ENCODE measurements at places on chromosomes 4 and X. TPM values are rescaled to one million over a fixed set of nuclear protein-coding genes. Genes with fewer than 3 reads are reported as not detected.

The FDCSP gene
- not detected for total RNA-seq

The FRAS1 gene
- 11.3 TPM for total RNA-seq

The TCEAL7 gene
- 88.5 TPM for total RNA-seq

The ANK2 gene
- total RNA-seq = 574 TPM

The TIMM17B gene
- 17.9 TPM for total RNA-seq

The MTM1 gene
- 8.1 TPM for total RNA-seq

The AASDH gene
- total RNA-seq = 20.7 TPM

The DMRTC1 gene
- not detected for total RNA-seq

The VCX gene
- total RNA-seq = not detected

The REELD1 gene
- total RNA-seq = not detected

The ASB5 gene
- 0.25 TPM for total RNA-seq

The NCBP2L gene
- total RNA-seq = not detected

The CLDN34 gene
- total RNA-seq = not detected

The C1GALT1C1 gene
- total RNA-seq = 12.5 TPM

The VEGFC gene
- 2.2 TPM for total RNA-seq

The FAAH2 gene
- 3.7 TPM for total RNA-seq

The C4orf50 gene
- total RNA-seq = 11.3 TPM

The SAGE1 gene
- not detected for total RNA-seq

The CXCL8 gene
- total RNA-seq = 4.7 TPM

The MAOB gene
- total RNA-seq = 5.7 TPM

The XPNPEP2 gene
- total RNA-seq = under 0.01 TPM

The FAM156A gene
- total RNA-seq = 16.5 TPM

The AKAP4 gene
- total RNA-seq = not detected

The RBM46 gene
- not detected for total RNA-seq

The METAP1 gene
- 35.9 TPM for total RNA-seq

The L1CAM gene
- 132 TPM for total RNA-seq

The IQSEC2 gene
- 14.0 TPM for total RNA-seq

The CFI gene
- total RNA-seq = 4.7 TPM

The WNK3 gene
- 48.2 TPM for total RNA-seq

The CDX4 gene
- total RNA-seq = not detected

The PAGE4 gene
- not detected for total RNA-seq

The TRPC5OS gene
- not detected for total RNA-seq

The S100G gene
- total RNA-seq = not detected

The ACOX3 gene
- 31.2 TPM for total RNA-seq

The SSX4B gene
- not detected for total RNA-seq

The PPP2R2C gene
- total RNA-seq = 59.5 TPM

The ABCB7 gene
- 24.6 TPM for total RNA-seq

The NDST4 gene
- total RNA-seq = 2.0 TPM

The AVPR2 gene
- not detected for total RNA-seq

The SLC16A2 gene
- total RNA-seq = 16.2 TPM

The CT55 gene
- total RNA-seq = not detected

The ASMT gene
- total RNA-seq = 0.25 TPM

The GLUD2 gene
- total RNA-seq = 0.49 TPM

The QRFPR gene
- total RNA-seq = 0.49 TPM

The CORIN gene
- total RNA-seq = 0.49 TPM

The REPS2 gene
- total RNA-seq = 14.8 TPM

The ESX1 gene
- total RNA-seq = not detected

The SGCB gene
- total RNA-seq = 70.8 TPM

The NEIL3 gene
- total RNA-seq = 2.2 TPM

The SYTL4 gene
- total RNA-seq = 2.2 TPM

The FGD1 gene
- total RNA-seq = 11.1 TPM

The AMTN gene
- total RNA-seq = not detected

All from temporal lobe (tissue), 4 donors.